ENCODE measurements at places on chromosomes 5 and 9.
A peak's percentile ranks its signal among the peaks of the same experiment; 100 is the strongest.

GRCh38 chr5:87361031-87361445 is 51.7 kb downstream of the CCNH start:
- DNase-seq: no peak

DNA sequence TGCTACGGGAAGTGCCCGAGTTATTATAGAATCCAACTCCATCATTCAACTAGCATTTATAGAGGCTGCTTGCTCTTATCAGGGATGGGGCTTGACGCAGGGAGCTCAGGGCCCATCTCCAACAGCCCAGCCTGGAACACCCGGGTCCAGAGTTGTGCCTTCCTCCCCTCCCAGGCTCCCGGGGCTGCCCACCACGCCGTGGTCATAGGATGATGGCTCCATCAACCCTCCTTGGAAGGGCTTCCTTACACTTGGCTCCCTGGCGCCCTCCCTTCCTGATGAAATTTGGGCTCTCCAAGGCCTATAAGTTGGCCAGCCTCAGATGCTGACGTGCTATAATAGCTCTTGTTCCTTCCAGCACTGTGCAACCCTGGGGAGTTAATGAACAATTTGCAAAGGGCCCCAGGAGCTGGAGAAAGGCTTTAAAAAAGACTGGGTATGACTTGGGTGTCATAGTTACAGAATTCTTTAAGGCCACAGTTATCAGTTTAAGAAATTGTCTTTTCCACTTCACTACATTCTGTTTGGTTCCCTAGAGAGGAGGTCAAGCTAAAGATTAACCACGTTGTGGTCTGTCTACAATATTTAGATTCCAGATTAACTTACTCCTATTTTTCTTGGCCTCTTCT is 42.5 kb upstream of the GADD45G start:
- DNase-seq: no peak

- DNase-seq: no peak
Measured at GRCh38 chr5:68531970-68532369, 316.4 kb downstream of the PIK3R1 start.

DNA sequence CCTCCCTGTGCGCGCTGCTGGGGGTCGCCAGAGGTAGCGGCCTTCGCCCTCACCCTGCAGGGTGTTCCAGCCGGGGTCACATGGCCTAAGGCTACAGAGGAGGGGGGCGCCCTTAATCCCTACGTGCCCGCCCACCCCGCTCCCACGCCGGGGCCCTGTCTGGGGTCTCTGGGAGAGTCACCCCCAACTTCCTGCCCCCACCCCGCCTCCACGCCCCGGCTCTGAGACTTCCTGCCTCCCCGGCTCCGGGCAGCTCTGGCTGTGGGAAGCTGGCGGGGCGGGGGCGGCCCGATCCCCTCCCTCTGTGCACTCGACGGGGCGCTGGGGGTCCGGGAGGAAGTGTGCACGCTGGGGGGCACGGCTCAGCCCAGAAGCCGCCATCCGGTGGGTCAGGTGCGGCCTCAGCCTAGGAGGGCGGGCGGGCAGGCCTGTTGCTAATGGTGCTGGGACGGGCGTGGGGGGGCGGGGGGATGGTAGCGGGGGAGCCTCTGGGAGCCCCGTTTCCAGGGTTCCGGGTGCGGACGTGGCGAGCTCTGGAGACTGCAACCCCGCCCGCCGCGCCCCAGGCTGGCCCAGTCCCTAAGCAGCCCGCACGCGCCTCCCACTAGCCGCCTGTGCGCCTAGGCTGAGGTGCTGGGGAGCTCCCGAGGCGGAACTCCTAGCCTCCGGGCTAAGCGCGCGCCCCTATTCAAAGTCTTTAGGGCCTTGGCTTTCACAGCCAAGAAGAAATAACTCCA is 61.6 kb downstream of the CXXC5 start:
- DNase-seq: no peak

- DNase-seq: no peak
Measured at GRCh38 chr5:66828046-66828547, 231.9 kb downstream of the MAST4 start.

- DNase-seq: no peak
Measured at GRCh38 chr5:66874004-66874403, 277.8 kb downstream of the MAST4 start.

- DNase-seq: peak; percentile 99
Measured at GRCh38 chr5:14105718-14106410, 37.3 kb upstream of the TRIO start.

- DNase-seq: no peak
Measured at GRCh38 chr9:81559197-81559596, 130.2 kb downstream of the TLE1 start.

GRCh38 chr9:69937833-69938535 is 105.7 kb upstream of the MAMDC2 start:
- DNase-seq: no peak

DNA sequence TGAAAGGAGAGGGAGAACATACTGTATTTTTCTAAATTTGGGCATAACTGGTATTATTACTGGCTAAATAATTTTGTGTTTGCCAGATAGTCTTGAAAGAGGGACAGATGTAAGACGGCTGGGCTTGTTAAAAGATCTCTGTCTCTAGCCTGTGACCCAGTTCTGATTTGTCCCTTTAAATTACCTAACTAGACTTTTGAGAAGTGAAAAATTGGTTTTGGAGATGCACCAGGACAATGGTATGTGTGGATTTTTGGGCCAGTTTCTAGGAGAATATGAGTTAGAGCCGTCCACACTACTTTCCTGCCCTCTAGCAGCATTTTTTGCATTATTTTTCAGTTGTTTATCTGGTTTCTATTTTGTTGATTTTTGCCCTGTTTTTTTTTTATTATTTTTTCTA is 33.5 kb downstream of the LNPEP start:
- DNase-seq: no peak

DNA sequence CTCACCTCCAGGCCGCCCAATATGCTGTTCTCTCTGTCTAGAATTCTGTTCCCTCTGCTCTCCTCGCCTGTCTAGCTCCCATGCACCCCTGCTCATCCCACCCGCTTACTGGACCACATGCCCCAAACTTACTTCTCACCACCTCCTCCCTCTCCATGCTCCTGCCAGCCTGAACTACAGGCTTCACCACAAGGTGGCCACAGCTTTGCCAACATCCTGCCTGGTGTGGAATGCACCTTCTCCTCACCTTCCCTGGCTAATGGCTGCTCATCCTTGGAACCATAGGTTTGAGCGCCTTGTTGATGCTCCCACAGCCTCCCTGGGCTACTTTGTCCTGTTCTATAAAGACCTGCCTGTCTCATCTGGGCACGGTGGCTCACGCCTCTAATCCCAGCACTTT is 9.6 kb downstream of the LAMC3 start:
- peak; percentile 8 for DNase-seq

DNA sequence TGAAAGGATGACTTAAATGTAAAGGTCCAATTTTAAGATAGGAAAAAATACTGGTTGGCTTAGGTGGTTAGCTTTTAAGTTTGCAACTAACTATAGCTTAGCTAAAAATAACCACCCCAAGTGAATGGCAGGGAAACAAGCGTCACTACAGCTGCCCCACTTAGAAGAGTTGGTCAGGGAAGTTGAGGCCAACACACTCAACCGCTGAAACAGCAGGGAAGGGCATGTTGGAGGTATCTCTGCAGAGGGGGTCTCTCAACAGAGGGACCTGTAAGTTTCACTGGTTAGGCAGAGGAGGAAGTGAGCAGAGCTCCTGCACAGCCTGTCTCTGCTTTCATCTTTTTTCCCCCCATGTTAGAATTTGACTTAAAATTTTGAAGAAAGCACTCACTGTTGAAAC is 75.3 kb downstream of the LHFPL2 start:
- DNase-seq: no peak

DNA sequence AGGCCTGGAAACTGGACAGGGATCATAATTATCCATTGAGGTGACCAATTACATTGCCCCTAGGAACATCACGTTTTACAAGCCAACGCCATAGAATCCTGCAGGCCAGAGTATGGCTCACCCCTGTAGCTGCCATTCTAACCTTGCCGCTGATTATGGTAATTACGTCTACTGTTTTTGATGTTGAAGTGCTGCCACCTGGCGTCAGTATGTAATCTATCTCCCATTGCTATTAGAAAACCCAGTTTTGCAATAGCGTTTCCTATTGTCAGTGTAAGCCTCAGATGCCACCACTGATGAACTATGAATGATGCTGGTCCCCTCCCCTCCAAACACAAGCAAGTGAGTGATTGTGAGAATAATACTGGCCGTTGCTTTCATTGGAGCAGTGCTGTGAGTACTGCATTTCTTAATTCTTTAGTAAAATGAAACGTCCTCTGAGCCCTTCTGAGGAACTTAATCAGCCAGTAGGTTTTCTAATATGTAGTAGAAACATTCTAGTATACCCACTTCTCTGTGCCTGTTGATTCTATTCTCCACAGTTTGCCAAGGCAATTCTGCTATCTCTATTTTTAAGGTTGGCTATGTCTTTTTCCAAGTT is 100.5 kb upstream of the NMUR2 start:
- peak; percentile 65 for DNase-seq

- DNase-seq: no peak
Measured at GRCh38 chr5:171612749-171613148, 172.9 kb upstream of the SMIM23 start.

DNA sequence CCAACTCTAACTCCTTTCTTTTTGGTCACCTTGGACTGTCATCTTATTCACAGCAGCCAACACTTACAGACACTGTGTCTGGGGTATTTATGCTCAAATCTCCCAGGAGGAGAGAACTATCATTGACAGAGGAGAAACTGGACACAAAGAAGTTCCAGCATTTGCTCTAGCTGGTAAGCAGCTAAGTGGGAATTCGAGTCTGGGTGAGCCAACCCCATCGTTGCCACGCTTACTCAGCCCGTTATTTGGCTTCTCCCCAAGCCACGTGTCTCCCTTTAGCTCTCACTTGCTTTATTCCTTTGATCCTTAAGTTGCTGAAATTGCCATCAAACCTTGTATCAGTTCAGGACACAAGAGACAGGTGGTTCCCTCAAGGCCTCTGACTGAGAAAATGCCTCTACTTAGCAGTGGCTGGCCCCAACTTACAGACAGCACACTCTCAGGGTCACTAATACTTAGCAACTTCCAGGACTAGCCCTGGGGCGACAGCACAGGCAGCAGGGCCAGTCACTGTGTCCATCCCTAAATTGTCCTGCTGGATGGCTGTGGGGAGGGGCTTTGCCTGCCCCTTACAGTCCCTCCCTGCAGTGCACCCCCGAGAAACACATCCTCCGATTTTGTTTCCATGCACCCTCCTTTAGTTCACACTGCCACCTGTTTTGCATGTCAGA is 1.4 kb downstream of the SLC36A2 start:
- DNase-seq: peak; percentile 16

DNA sequence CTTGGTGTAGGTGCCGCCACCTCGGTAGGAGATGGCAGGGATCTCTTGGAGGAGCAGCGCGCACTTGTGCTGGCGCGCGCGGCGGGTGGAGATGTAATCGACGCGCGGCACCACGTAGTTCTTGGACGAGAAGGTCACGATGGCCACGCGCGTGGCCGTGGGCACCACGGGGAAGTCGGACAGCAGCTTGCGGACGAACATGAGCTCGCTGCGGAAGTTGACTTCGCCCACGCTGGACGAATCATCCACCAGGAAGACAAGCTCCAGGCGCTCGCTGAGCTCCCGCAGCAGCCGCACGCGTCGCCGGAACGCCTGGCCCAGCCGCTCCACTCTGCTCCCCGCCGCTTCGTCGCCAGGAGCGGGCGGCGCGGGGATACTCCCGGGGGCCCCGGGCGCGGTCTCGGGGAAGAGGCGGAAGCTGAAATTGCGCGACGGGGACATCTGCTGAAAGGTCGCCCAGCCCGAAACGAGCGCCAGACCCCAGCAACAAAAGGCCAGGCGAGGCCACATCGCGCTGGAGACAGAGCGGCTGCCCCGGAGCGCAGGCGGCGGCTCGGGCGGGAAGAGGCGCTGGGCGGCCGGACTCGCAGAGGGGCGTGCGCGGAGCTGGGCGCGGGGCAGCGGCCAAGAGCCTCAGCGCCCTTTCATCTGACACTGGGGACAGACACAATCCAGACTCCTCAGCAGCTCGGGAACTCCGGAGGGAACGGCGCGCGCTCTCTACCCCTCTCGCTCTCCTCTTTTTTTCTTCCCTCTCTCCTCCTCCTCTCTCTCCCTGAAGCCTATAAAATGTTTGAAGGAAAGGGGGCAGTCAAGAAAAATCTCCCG is at the start of gene SVEP1:
SVEP1 (minus strand) TSS at position 708 of the 828 bp plus-strand sequence; CDS start at position 510, 198 bp downstream.
- no peak for DNase-seq

DNA sequence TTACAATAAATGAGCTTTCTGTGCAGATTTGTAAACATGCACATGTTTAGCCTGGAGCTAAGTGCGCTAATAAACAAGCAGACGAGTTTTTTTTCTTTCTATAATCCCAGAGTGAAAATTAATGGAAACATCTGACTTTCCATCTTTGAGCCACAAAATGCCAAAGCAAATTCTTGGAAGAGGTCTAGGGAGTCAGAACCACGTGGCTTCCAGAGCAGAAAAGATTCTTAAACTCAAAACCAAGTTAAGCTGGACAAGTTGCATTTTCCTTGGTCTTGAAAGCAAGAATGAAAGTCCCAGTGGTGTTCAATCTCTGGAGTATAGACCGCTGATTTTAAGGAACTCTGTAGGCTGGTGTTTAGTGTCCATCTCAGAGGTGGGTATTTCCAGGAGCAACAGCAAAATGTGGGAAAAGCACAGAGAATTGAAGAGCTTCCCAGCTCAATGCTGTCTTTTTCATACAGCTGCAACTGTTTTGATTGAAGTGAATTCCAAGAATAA is 71.4 kb downstream of the MYO10 start:
- DNase-seq: no peak

DNA sequence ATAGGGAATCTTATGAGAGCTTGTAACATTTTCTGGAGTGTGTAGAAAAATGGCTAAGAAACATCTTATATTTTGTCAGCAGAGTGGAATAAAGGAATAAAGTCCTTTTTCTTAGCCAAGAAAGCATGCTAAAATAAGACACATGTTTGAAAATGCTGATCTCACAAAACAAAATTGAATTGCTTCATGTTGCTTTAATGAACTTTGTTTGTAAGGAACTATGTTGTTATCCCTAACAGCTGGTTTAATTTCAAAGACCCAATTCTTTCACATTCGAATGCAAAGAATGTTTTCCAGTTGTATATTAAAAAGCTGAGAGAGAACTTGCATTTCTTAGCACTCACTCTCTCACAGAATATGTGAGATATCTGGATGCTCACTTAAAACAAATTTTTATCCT is 107.6 kb downstream of the MUSK start:
- DNase-seq: no peak

- peak; percentile 49 for DNase-seq
Measured at GRCh38 chr5:52811067-52811749, 23.5 kb downstream of the ITGA1 start.

DNA sequence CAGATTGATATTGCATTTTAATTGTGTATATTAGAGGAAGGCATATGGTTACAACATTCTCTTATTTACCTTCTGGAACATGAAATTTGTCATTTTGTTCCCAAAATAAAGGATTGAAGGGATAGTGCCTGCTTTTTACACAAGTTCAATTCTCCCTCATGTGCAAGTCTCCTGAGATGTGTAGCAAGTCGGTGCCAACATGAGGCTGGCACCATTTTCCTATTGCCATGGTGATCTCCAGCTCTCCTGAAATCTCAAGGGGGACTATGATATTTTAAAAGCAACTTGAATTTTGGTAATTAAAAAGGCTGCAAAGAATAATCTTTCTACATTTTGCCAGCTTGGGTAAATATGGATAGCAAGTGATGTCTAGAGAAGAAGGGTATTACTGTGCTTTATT is 693.3 kb upstream of the WWC1 start:
- DNase-seq: no peak

GRCh38 chr5:9622971-9623421 is 7.2 kb downstream of the TAS2R1 start:
- peak; percentile 89 for DNase-seq

All from PC-3 (cell line).